ENCODE measurements at places on chromosomes 11 and 22.

GRCh38 chr22:32308934-32309333, 48.7 kb upstream of the RFPL3 start:
- no peak for DNase-seq

DNA sequence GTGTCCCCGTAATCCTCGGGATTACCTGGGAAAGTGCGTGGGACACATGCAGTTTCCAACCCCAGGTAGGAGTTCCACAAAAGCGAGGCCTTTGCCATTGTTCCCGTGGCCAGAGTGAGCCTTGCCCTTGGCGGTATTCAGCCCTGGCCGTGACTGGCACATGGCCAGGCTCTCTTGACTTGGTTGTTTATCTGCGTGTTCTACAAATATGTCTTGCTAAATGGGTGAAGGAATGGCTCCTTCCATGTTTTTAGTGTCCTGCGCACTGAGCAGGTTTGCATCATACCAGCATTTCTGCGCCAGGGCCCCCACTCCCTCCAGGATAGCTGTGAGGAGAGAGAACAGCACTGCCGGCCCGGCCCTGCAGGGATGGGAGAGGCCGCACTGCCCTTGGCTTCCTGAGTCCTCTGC, 20.0 kb downstream of the POLR3H start:
- no peak for DNase-seq

DNA sequence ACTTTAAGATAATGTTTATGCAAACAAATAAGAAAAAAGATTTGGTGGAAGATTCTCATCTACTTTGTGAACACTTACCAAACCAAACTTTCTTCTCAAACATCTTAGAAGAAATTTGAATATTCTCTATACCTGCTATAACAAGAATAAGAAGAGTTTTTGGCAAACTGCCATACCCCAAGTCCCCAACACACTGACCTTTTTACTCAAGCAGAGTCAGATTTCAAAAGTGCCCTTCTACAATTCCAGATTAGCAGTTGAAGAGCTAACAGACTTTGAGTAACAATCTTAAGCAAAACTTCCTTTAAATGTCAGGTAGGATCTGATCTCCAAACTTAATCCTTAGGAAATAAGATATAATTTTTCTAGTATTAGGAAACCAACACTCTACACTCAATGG, 33.9 kb downstream of the TSG101 start:
- DNase-seq, result no peak

- no peak for DNase-seq
These were observed 128.6 kb upstream of the DDI1 start for GRCh38 chr11:103907548-103908455.

- DNase-seq, result no peak
These were observed 17.7 kb downstream of the DNAJC24 start for GRCh38 chr11:31387379-31387778.

GRCh38 chr11:133134314-133135173, 397.8 kb downstream of the OPCML start:
- peak; percentile 27 for DNase-seq

DNA sequence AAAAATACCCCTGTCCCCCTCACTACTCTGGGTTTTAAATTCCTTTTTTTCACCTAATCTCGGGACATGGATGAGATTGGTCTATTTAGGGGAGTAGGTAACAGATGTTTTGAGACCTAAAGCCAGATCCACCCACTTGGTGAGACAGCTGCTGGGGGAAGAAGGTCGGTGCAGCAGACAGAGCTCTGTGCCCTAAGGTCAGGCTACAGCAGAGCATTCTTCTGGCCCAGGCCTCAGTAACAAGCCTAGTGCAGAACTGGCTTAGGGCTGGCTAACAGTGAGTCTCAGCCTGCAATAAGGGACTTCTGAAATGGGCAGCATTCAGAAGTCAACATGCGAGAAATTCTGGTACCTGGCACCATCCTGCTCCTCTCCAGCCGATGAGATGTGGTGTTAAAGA, 444.9 kb upstream of the KIRREL3 start:
- no peak for DNase-seq
